ENCODE measurements at places on chromosomes 7 and 10.

- DNase-seq = no peak
Observed at GRCh38 chr10:112585960-112586359, 138.9 kb downstream of the VTI1A start.

DNA sequence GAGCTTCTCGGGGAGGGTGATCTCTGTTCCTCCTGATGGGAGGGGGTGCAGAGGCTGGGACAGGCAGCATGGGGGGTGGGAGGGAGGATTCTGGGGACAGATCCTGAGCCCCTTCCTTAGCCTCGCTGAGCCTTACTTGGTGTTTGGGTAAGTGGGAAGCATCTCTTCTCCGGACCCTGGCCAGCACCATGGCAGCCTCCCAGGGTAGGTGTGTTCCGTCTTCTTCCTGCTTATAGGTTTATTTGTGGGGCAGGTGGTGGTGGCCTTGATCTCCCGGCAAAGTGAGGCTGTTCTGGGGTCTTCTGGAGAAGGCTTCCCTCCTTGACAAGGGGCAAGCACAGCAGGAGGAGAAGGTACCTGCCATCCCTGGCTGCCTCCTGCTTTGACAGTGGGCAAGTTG, 226.9 kb downstream of the GLRX3 start:
- no peak for DNase-seq

- DNase-seq = no peak
Observed at GRCh38 chr10:71844084-71844483, 7.0 kb downstream of the PSAP start.

DNA sequence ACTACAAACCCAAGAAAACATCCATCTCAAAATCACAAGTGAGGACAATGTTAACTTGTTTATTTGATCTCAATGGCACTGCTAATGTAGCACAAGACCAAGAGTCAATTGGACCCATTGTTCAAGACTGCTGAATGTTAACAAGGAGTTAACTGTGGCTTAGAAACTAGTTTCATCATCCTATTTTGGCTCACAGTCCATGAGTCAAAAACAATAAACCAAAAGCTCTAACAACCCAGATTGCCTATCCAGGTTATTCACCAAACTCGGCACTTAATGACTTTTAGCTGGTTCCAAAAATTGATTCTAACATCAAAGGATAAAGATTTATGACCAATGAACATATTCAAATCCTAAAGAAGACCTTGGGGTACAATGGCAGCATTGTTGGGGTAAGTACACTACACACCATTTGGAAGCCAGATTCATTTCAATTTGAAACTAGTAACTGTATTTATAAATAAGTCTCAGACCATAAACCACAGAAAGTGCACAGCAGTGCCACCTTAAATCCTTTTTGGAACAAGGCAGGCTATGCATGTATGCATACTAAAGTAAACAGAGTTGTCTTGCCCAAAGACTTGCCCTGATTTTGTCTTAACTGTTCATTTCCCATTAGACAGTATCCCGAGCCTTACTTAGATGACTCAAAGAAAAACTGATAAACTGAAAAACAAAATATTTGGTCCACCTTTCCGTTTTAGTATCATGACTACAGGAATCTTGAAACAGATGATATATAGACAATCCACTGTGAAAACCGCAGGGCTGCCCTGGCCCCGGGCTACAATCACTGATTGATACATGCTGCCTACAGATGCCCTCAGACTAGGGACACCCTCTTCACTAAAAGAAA, 84.5 kb downstream of the SRPK2 start:
- DNase-seq = no peak

GRCh38 chr10:101301111-101301731, 52.7 kb upstream of the BTRC start:
- DNase-seq = no peak

- DNase-seq = no peak
Observed at GRCh38 chr10:75825235-75825634, 393.8 kb downstream of the LRMDA start.

- DNase-seq = no peak
Observed at GRCh38 chr7:107321611-107322010, 148.2 kb upstream of the GPR22 start.

GRCh38 chr10:57599440-57599839, 668.3 kb downstream of the IPMK start:
- no peak for DNase-seq

DNA sequence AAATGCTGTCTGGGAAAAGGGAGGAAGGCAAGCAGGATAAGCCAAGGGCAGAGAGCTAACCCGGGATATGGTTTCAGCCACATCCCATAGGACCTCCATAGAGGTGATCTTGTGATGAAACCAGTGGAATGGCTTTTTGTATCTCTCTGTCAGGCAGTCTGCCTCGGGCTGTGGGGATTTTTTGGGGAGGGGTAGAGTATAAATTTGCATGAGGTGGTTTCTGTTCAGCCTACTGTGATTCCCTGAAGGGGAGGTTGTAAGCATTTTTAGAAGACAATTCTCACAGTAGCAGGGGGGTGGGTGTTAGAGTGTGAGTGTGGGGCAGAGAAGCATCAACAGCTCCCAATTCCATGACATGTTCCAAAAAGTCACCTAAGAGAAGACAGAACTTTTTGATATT, 11.8 kb downstream of the OR9A2 start:
- no peak for DNase-seq

DNA sequence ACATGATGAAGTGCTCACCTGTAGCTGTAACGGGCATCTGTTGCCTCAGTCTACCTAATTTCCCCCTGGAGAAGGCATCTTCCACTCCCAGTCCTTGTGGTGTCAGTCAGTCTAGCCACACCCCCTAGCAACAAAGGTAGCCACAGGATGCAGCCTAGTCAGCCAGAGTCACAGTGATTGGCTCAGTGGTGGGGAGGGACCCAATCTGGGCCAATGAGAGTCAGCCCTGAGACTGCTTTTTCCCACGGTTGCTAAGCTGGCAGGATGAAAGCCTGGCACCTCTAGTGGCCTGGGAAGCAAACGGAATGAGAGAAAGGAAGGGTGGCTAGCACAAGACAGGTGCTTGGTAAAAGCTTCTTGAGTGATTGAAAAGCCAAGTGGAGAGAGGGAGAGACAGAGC, 118.6 kb downstream of the SH3PXD2A start:
- DNase-seq = no peak

- no peak for DNase-seq
Observed at GRCh38 chr7:126222782-126223181, 1030.0 kb downstream of the GRM8 start.

DNA sequence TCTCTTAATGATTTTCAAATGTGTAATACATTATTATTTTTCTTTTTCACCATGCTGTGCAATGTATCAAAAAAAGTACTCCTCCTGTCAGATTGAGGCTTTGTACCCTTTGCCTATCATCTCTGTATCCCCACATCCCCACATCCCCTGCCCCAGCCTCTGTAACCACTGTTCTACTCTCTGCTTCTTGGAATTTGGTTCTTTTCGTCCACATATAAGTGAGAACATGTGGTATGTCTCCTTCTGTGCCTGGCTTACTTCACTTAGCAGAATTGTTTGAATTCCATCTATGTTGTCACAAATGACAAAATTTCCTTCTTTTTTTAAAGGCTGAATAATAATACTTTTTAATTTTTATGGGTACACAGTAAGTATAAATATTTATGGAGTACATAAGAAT, 13.8 kb downstream of the TAF3 start:
- no peak for DNase-seq

DNA sequence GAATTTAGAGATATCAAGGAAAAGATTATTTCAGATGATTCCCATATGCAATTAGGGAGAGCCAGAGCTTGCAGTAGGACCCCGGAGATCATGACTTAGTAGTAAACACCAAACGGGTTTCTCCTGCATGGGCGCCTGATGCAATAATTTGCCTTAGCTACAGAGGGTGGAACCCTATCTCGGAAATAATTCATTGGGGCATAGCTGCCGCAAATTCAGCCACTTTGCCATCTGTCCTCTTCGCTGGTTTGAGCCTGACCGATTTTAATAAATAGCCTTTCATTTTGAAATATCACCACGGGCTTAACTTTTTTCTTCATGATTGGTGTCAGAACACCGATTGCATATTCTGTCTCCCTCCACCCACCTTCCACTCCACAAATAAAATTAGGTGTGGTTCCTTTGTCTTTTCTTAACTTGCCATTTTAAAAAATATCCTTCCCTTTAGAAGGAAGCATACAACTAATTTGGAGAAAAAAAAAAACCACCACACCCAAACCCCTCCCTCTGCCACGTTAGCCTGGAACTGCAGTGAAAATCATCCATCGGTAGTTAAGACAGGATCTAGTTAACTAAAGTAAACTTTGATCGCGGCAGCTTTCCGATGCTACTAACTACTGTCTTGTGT, 1.4 kb downstream of the GARS1 start:
- DNase-seq = no peak

DNA sequence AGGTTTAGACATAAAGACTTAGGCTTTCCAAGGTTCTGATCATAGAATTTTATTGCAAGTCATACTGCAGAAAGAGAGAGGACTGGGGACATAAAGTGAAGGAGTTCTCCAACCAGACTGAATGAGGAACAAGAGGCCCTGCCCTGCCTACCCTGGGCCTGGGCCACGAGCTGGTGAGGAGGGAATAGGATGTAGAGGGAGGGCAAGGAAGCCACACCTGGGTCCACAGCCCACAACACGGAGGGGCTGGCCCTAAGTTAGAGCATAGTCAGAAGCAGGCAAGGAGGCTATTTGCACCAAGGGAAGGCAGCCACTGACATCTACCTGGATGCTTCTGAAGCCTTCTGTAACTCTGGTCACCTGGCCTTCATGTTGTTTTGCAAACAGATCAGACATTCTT, 82.2 kb upstream of the CXCL12 start:
- DNase-seq = no peak
